ENCODE measurements at places on chromosomes 13 and 19.

DNA sequence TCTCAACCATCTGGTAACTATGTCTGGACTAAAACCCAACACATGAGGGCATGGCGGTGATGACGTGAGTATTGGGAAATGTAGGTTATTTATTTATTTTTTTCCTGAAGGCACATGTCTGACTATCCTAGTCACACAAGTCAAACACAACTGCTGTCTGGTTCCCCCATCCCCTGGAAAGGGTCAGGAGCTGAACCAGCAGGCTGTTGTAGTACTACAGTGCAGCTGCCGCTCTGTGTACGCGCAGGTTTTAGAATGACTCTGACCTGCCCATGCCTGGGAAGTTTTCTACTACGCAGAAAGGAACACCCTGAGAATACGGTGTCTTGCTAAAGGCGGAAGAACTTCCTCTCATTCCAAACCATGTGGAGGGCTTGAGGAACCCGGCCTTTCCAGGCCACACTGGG lies 1.2 kb downstream of the SLC7A1 start:
- DNase-seq, result no peak

GRCh38 chr19:40607311-40608239 lies 6.4 kb downstream of the LTBP4 start:
- peak; percentile 23 for DNase-seq

- no peak for DNase-seq
Measured at GRCh38 chr19:2171349-2172145, 7.8 kb downstream of the DOT1L start.

DNA sequence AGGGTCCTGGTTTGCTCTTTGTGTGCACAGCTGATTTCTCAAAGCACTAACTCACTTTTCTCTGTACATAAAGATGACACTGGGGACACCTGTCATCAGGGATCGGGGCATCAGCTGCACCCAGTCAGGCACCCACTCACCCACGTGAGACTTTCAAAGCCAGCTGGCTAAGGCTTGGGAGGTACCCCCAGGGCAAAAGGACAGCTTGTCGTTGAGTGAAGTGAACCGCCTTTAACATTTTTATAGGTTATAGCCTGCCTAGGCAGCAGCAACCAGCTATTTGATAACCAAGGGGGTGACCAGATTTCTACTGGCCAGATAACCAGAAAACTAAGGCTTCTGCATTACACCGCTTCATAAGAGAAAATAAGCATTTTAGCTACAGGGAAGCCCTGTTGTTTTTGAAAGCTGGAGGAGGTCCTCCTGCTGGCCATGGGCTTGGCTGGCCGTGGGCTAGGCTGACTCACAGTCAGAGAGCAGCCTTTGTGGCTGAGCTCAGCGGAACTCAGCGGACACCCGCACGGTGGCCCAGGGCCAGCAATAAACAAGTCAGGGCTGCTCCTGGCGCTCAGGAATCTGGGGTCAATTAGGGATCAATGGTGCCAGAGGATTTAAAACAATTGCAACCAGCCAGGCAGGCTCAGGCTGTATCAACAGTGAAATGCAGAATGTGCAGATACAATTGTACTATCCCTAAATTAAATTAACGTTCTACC lies 57.1 kb downstream of the ALOX5AP start:
- DNase-seq, result no peak

GRCh38 chr13:112892426-112893206 lies 76.4 kb upstream of the MCF2L start:
- DNase-seq, result peak; percentile 78

DNA sequence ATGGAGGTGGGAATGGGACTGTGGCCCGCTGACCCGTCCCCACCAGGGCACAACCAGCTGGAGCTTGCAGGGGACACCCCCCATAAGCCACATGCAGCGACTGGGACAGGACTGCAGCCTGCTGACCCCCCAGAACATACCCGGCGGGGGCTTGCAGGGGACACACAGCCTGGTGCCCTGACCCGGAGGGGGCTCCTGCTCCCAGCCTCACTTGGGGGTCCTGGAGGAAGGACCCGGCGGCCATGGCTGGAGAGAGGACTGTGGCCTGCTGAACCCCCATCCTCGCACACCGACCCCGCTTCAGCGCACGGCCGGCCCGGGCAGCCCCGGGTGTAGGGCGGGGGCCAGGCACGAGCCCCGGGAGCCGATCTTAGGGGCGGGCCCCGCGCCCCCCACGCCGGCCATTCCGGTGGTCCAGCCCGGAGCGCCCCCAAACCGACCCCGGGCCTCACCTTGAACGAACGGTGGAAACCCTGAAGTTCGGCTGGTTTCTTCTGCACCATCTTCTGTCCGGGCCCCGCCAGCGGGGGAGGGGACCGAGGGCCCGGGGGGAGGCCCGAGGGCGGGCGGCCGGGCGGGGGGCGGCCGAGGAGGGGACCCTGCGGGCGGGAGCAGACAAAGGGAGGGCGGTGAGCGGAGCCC lies 574 bp downstream of the MKNK2 start:
- DNase-seq, result peak; percentile 70

DNA sequence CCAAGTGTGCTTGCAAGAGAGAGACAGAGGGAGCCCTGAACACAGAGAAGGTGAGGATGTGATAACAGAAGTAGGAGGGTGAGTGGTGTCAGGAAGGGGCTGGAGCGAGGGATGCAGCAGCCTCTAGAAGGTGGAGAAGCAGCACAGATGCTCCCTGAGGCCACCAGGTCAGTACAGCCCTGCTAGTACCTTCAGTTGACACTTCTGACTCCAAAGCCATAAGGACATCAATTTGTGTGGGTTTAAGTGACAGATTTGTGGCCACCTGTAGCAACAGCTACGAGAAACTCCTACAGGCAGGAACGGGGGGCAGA lies 6.9 kb downstream of the ERICH4 start:
- no peak for DNase-seq

- DNase-seq, result no peak
Measured at GRCh38 chr13:28471421-28471820, 23.5 kb downstream of the FLT1 start.

DNA sequence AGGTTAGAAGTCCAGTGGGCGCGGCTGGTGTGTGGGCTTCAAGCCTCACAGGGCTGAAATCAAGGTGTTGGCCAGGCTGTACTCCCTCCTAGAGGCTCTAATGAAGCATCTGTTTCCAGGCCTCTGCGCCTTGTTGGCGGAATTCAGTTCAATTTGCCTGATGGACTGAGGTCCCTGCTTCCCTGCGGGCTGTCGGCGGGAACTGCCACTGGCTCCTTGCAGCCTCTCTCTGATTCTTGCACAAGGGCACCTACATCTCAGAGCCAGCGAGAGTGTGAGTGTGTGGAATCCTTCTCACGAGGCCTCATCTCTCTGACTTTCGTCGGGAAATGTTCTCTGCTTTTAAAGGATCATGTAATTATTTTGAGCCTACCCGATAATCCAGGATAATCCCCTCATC lies 128.6 kb downstream of the DLEU7 start:
- DNase-seq, result no peak

- peak; percentile 63 for DNase-seq
Measured at GRCh38 chr19:38304866-38305429, 897 bp downstream of the C19orf33 start.

DNA sequence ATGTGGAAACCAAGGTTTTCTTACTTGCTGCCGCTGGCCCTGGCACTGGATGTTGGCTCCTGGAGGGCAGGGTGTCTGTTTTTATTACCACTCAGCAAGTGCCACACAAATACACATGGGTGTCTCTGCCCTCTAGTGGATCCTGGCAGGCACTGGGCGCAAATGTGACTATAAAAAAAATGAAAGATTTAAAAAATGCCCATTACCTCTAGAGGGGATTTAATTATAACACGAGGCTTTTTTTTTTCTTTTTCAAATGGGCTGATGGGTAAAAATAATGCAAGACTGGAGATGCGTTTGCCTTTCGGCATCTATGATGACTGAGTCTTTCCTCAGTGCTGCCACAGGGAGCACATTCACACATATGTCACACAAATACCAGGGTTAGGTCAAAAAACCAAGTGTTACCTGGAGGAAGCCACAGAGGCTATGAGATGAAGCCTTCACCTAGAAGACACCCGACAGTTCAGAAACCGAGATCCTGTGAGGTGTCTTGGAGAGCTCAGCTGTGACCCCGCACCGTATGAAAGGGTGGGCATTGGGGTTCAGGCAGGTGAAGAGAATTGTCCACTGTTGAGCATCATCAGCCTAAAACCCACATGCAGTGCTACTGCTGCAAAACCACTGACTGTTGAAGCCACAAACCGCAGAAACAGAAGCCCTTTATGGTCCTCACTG lies 25.7 kb downstream of the CHAMP1 start:
- no peak for DNase-seq

GRCh38 chr13:47049276-47049989 lies 152.6 kb upstream of the HTR2A start:
- DNase-seq, result no peak

DNA sequence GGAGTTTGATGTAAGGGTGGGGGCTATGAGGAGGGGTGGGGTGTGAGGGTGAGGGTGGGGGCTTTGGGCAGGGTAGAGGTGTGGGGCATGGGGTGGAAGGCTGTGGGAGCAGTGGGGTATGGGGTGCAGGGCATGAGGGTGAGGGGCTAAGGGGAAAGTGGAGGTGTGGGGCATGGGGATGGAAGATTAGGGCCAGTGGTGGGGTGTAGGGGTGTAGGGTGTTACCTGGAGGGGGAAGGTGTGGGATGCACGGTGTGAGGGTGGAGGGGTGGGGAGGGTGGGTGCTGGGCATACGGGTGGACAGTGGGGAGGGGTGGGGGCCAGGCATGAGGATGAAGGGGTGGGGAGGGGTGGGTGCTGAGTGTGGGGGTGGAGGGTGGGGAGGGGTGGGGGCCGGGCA lies 22.9 kb upstream of the RASA3 start:
- no peak for DNase-seq

- DNase-seq, result peak; percentile 81
Measured at GRCh38 chr19:52535771-52536447, 8.4 kb downstream of the ZNF808 start.

All from right kidney (tissue), 9 donors.